ENCODE measurements at places on chromosomes 7 and 10.

- no peak for DNase-seq
Observed at GRCh38 chr10:17506856-17507471, 52.6 kb upstream of the ST8SIA6 start.

- no peak for DNase-seq
Observed at GRCh38 chr7:133912916-133913697, 214.0 kb upstream of the LRGUK start.

DNA sequence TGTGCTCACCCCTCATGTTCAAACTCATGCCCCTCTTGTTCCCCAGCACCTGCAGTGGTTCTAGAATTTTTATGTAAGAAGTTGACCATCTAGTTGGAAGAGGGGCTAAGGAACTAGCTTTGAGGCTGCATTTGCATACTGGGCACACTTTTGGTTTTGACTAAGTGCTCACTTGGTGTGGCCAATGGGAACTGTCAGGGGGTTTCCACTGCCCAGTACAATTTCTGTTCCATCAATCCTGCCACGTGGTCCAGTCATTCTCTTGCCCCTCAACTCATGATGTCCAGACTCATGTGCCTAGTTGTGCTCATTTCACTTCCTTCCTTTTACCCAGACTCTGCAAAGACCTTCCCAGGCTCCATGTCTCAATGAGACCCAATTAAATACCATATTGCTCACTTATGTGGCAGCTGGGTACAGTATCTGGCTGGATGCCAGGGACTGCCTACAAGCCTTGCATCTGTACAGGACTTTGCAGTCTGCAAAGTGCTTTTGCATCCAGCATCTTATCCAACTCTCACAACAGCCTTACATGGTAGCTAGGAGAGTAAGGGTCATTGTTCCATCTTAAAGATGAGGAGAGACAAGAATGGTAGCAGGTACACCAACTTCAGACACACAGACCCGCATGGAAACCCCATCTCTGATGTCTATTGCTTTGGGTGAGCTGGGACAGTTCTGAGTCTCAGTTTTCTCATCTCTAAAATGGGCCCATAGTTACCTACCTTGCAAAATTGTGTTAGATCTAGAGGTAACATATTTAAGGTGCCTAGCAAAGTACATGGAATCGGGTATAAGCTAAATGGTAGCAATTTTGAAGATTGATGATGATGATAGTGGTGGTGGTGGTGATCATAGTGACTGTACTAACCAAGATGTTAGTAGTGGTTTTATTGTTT is 30.1 kb upstream of the KCNMA1 start:
- no peak for DNase-seq

DNA sequence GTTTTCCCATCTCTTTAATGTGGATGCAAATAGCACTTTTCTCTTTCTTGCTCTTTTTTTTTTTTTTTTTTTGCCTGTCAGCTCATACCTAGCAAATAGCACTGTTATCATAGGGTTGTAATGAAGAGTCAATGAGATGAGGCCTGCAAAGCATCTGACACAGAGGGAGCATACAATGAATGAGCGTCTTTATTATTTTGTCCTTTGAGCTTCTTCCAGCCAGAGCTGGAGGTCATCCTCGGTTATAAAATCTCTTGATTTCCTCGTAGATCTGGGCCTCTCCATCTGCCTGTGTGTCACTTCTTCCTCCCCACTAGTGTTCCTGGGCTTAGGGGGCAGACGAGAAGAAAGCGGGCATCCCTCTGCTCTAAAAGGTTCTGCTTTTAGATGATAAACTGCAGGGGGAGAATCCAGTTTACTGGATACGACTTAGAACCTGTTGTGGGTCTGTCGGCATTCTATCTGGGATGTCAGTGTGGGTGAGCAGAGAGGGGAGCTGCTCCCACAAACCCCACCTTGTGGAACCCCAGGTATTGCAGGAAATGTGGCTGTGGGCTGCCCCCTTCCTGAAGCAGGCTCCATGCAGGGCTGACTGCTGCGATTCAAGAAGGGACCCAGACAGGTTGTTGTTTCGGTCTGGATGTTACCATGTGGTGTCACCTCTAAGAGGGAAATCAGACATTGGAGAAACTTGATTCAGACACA is 135.8 kb upstream of the GPR26 start:
- DNase-seq = no peak

- no peak for DNase-seq
Observed at GRCh38 chr7:52695973-52696595, 339.3 kb upstream of the POM121L12 start.

DNA sequence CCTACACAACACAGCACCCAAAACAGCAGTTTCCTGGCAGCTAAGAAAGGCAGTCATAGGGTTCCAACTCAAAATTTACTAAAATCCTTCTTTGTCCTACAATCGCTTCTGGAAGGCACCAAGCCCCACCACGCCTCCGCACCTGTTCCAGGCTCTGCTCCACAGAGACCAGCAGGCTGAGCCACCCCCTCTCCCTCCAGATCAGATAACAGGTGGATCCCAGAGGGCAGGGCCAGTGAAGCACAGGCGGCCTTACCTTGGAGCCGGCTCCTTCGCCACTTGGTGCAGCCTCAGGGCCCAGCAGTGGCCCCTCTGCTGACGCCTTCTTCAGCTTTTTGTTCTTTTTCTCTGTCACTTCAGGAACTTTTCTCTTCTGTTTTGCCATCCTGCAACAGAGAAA is 33.0 kb downstream of the ZFAND2A start:
- no peak for DNase-seq

DNA sequence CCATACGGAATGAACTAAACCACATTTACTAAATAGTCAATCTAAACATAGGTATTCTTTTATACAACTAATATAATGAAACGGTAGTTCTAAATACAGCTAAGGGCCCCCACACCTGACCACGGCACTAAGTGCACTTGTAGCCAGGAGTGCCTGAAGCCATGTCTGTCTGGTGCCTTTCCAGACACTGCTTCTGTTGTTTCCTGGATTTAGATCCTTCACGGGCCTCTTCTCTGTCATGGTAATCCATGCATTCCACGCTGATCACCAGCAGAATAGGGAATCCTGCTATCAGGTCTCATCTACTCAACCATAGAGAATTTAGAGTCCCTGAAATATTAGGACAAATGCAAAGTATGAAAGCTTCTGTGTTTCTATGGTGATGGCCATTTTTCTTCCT is 37.8 kb downstream of the OSBPL3 start:
- DNase-seq = no peak

GRCh38 chr10:56586461-56586891 is 225.4 kb upstream of the ZWINT start:
- no peak for DNase-seq

GRCh38 chr10:101687071-101687658 is 7.8 kb downstream of the FBXW4 start:
- no peak for DNase-seq

DNA sequence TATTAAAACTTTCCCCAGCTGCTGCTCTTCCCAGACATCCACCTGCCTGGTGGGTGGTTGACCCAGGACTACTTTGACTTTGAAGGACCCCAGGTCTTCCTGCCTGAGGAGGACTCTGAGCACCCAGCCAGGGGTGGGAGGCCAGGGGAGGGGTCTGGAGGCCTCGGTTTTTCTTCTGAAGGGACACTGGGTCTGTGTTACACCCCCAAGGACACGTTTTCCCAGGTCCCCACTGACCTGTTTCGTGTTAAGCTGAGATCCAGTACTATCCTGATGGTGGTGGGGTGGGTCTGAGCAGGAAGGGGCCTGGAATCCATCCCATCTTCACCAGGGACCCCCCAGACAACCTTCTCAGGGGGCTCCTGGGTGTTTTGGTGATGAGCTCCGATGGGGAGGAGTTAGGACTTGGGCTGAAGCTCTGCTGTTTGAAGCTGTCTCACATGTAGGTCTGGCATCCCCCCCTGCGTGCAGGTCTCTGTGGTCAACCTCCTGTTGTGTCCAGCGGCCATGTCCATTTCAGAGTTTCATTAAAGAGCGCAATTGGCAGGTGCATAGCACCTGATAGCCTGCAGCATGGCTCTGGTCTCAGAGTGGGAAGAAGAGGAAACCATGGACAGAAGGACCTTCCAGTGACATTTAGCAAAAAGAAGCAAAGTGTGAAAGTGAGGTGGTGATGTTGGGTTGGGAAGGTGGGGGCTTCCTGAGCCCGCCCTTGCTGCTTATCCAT is 3.5 kb downstream of the JAKMIP3 start:
- no peak for DNase-seq

DNA sequence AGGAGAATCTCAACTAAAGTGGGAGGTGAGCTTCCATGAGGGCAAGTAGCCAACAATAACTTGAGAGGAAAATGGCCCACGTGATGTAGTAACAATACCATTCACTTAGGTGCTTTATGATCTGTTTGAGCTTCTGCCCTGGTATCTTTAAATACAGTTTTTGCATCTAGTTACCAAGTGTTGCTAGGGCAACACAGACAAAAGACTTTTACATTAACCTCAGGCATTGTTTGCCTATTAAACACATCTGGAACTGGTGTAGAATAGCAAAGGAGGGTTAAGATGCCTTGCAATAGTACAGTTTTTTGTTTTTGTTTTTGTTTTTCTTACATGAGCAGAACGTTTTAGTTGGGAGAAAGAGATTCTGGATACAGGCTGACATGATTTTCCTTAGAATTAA is 97.7 kb upstream of the MTPN start:
- DNase-seq = no peak

DNA sequence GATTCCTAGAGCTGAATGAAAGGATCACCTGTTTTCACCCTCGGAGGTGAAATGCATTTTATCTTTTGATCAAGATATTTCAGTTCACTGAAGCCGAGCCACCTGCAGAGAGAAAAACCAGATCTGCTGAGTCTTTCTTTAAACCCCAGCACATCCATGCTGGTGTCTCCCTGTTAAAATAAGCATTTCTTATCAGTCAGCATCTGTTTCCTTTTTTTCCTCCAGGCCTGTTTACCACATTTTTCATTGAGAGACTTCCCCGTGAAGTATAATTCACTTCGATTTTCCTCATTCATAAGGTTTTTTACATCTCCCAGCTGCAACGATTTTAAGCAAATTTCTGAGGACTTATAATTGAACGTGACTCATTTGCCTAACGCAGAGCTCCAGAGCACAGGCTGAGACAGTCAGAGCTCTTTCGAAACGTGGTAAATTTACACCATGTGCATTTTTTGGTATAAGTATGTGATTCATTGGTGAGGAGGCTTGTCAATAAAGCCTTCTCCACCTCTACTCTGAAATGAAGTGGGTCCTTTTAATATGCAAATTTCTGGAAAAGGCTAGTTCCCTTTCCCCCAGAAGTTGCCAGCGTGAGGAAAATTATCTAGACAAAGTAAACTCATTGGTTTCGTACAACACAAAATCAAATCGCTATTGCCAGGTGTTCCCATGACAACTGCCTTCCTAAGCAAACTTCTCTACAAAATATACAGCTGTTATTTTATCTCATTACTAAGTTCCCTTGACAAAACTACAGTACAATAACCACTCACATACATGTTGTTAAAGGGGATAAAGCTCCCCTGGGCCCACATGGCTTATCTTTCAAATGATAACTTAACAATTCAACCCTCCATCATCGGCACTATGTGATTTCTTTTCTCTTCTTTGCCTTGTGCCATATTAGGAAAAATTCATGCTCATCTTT is 374.8 kb upstream of the AKR1E2 start:
- no peak for DNase-seq

DNA sequence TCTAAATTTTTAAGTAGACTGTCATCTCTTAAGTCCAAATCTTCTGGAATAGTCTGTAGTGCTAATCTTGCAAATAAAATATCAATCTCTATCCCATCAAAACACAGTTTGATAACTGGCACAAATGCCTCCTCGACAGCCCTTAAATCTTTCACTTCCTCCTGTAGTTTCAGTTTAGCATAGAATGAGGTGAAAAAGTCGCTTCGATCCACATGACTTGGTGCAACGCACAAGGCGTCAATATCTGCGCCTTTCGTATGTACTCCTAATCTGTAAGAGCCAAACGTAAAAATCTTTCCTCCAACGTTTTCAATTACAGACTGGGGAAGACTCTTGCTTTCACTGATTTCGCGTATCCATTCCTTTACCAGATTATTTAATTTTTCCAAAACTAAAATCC is 603 bp downstream of the PAPOLB start:
- no peak for DNase-seq

DNA sequence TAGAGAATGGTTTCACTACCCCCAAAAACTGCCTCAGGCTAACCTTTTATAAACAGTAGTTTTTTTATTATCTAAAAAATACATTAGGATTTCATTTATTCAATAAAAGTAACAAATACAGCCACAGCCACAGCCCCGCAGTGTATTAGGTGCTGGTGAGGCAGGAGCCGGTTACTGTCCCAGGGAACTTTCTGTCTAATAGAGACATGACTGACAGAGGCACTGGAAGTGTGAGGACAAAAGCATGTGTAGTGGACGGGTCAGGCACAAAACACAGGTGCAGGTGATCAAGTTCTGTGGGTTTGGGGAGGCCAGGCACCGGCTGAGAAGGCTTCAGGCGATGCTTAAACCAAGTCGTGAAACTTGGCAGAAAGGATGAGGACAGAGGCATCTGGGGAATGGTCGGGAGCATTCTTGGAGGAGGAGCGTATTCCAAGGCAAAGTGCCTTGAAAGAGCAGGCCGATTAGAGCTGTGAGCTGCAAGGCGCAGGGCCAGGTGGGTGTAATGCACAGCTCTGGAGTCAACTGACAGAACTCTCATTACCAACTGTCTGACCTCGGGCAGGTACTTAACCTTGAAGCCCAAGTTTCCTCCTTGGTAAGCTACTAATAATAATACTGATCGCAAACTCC is 138.2 kb downstream of the USP6NL start:
- no peak for DNase-seq

GRCh38 chr10:89613582-89613981 is 31.5 kb downstream of the PANK1 start:
- no peak for DNase-seq

DNA sequence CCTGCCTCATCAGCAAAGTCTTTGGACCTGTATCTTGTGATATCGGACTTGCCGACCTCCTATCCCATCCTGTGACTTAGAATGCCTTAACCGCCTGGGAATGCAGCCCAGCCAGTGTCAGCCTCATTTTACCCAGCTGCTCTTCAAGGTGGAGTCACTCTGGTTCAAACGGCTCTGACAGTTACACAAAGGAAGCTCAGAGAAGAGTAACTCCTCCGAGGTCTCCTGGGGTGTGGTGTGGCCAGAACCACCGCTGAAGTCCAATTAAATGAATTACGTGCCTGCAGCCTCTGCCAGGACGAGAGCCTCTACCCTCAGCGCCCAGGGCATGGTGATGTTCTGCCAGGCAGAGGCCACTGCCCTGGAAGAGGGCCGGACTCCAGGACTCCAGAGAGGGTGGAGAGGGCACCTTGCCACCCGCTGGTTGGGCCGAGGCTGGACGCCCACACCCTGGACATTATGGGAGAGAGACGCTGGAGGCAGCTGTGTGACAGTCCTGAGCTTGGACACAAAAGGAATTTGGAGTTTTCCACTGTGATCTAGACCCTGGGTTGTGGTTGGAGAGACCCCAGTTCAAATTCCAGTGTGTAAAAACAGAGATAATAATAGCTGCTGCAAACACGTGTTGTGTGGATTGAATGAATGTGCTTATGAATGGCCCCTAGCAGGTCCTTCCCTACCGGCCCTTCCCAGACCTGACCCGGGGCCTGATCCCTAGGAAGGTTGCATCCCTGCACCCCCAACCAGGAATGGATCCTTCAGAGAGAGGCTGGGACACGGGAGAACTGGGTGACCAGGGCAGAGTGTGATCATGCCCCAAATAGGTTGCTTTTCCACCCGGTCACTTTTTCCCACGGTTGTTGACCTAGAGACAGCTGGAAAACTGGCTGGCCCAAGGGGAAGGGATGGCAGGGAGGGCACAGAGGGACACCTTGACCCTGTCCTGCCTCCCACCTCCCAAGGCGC is 37.8 kb upstream of the FZD9 start:
- no peak for DNase-seq

- DNase-seq = no peak
Observed at GRCh38 chr10:7492660-7493046, 81.8 kb upstream of the SFMBT2 start.

- DNase-seq = no peak
Observed at GRCh38 chr10:93126483-93127052, 52.9 kb downstream of the CYP26A1 start.
